SIG-M5 (cell line): ENCODE measurements at places on chromosomes 12 and 14.

- no peak for DNase-seq
Measured at GRCh38 chr12:78870539-78870938, 6.0 kb downstream of the SYT1 start.

DNA sequence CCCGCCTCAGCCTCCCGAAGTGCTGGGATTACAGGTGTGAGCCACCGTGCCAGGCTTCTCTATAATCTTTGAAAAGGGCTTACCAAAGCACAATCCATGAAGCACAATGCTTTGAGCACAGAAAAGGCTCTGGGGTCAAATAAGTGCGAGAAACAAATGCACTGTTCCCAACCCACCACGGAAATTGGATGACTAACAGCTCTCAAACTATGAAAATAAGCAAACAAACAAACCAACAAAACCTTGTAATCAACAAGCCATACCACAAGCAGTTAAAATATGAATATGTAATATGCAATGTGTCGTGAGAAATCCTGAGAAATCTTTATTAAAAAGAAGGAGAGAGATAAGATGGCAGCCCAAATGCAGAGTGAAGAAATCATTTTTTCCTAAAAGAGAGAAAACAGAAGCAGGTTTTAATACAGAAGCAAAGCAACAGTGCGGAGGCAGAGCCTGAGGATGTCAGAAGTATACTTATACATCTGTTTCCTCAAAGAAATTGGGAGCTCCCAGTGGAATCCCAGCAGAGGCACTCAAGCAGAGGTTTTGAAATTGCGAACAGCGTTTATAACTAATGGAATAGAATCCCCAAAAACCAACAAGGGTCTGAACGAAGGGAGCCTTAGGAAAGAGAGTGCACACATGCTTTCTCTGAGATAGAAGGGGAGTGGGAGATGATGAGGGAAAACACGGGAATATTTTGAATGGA, 17.1 kb downstream of the SMCO2 start:
- DNase-seq = no peak

- no peak for DNase-seq
Measured at GRCh38 chr14:68702135-68702534, 90.7 kb downstream of the ZFP36L1 start.

- no peak for DNase-seq
Measured at GRCh38 chr12:32080435-32080834, 26.2 kb upstream of the BICD1 start.

DNA sequence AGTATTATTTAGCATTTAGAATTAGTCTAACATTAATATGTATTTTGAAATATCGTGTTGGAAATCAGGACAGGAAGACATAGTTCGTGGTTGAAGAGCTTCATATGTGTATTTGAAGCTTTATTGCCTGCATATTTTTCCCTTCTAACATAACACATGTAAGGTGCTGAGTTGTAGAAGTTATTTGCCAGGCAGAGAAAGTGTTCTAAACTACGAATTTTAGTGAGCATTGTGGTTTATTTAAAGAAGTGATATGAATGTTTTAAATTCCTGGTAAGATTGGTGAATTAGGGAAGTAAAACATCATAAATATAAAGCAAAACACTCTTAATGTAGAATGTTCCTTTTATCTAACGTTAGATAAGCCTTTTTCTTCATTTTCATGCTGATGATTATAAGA, 2.5 kb downstream of the RASSF3 start:
- DNase-seq = no peak
